ENCODE measurements at places on chromosomes 5 and 9.

DNA sequence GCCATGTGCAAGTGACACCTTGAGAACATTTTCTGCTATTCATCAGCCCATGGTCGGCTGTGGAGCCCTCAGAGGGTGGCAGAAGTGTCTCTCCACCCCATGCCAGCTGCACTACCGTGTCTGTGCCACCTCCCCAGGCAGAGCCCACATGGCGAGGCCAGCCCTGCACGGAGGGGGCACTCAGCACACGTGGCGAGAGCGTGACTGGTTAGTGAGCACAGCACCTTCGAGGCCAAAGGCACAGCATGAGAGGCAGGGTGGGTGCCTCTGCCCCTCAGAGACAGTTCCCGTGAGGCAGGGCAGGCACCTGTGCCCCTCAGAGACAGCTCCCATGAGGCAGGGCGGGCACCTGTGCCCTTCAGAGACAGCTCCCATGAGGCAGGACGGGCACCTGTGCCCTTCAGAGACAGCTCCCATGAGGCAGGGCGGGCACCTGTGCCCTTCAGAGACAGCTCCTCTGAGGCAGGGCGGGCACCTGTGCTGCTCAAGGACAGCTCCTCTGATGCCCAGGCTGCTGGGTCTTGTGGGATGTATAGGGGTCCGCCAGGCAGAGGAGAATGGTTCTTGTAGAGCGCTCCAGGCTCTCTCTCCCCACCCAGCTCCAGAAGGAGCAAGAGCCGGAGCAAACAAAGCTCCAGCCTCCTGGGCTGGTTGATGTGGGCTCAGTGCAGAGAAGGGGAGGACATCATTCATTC, 179.8 kb upstream of the PPP1R26 start:
- H3K27ac ChIP-seq: no peak overlapping the region
- H3K4me3 ChIP-seq: no peak overlapping the region
- no peaks in the 10 kb centered on the region for H3K4me1 ChIP-seq
- DNase-seq: no peak
- peaks cover 5% of the 10 kb centered on the region for H3K27me3 ChIP-seq
- no peaks in the 10 kb centered on the region for H3K36me3 ChIP-seq

DNA sequence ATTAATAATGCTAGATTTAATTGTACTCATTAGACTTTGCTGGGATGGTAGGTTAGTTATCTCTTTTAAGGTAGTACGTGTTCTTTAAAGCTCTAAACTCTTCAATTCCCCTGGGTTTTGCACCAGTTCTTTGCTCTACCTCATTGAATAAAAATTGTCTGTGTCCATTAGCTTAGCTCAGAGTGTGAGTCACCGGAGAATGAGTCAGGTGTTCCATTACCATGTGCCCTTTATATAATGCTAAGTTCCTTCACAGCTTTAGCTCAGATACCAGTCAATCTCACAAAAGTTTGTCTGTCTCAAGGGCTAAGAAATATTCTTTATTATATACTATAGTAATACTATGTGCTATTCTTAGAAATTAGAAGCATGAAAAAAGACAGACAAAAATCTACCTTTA, 339.4 kb downstream of the PRELID2 start:
- H3K36me3 ChIP-seq: no peaks in the 10 kb centered on the region
- H3K27ac ChIP-seq: no peak overlapping the region
- no peak for DNase-seq
- peaks cover 6% of the 10 kb centered on the region for H3K27me3 ChIP-seq
- no peaks in the 10 kb centered on the region for H3K4me1 ChIP-seq

- H3K36me3 ChIP-seq: no peaks in the 10 kb centered on the region
- no peak for DNase-seq
These were observed 52.1 kb upstream of the CCNG1 start for GRCh38 chr5:163385271-163385670.

GRCh38 chr5:65512170-65512937, 30.6 kb upstream of the ADAMTS6 start:
- H3K36me3 ChIP-seq: no peaks in the 10 kb centered on the region
- no peaks in the 10 kb centered on the region for H3K27me3 ChIP-seq
- no peaks in the 10 kb centered on the region for H3K4me1 ChIP-seq
- no peak overlapping the region for H3K27ac ChIP-seq
- no peak overlapping the region for H3K4me3 ChIP-seq
- no peak for DNase-seq

GRCh38 chr9:120878188-120879130, 1.5 kb upstream of the PHF19 start:
- H3K36me3 ChIP-seq: peaks cover 8% of the 10 kb centered on the region
- peak overlapping the region; percentile 97 for H3K27ac ChIP-seq
- no peak for DNase-seq
- H3K27me3 ChIP-seq: no peaks in the 10 kb centered on the region
- peak overlapping the region; percentile 91 for H3K4me3 ChIP-seq
- H3K4me1 ChIP-seq: peaks cover 76% of the 10 kb centered on the region

- no peak overlapping the region for H3K4me3 ChIP-seq
- H3K36me3 ChIP-seq: no peaks in the 10 kb centered on the region
- H3K27me3 ChIP-seq: peaks cover 19% of the 10 kb centered on the region
- no peak overlapping the region for H3K27ac ChIP-seq
These were observed 278.6 kb upstream of the C9orf72 start for GRCh38 chr9:27851858-27852257.

GRCh38 chr5:126139086-126139485, 284.1 kb upstream of the GRAMD2B start:
- H3K27me3 ChIP-seq: no peaks in the 10 kb centered on the region
- no peaks in the 10 kb centered on the region for H3K4me1 ChIP-seq
- H3K4me3 ChIP-seq: no peak overlapping the region
- no peaks in the 10 kb centered on the region for H3K36me3 ChIP-seq
- no peak for DNase-seq
- no peak overlapping the region for H3K27ac ChIP-seq

GRCh38 chr5:68265347-68265746, 49.8 kb downstream of the PIK3R1 start:
- peaks cover 31% of the 10 kb centered on the region for H3K4me1 ChIP-seq
- peak overlapping the region; percentile 1 for H3K4me3 ChIP-seq
- DNase-seq: no peak

GRCh38 chr9:98795970-98796363, 388 bp downstream of the ANKS6 start:
- peak overlapping the region; percentile 69 for H3K4me3 ChIP-seq
- H3K27me3 ChIP-seq: no peaks in the 10 kb centered on the region
- H3K27ac ChIP-seq: peak overlapping the region; percentile 34
- no peaks in the 10 kb centered on the region for H3K36me3 ChIP-seq

DNA sequence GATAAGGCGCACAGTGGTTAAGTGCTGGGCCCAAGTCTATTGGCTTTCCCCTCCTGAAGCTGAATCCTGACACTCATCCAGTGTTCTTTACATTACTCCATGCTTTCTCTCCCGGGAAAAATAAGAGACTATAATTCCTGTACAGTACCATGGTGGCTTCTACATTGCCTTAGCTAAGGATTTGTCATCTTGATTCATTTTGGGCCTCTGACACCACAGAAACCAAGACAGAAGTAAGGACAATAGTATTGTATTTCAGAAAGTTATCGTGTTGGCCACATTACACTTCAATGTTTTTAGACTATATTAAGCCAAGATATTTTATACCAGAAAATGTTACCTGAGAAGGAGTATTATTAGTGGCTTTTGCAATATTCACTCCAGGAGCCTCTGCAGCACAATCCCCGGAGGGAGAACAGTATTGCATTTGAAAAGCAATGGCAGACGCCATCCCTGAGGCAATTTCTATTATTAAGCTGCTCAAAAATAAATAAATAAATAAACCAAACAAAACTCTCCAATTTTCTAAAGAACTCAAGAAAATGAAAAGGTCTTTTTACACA, 267.9 kb downstream of the ENC1 start:
- no peaks in the 10 kb centered on the region for H3K4me1 ChIP-seq
- no peak for DNase-seq
- H3K27me3 ChIP-seq: no peaks in the 10 kb centered on the region
- H3K36me3 ChIP-seq: no peaks in the 10 kb centered on the region
- H3K4me3 ChIP-seq: no peak overlapping the region

GRCh38 chr5:121969660-121970295, 8.0 kb downstream of the SRFBP1 start:
- DNase-seq: no peak
- H3K36me3 ChIP-seq: peaks cover 5% of the 10 kb centered on the region
- H3K4me1 ChIP-seq: peaks cover 34% of the 10 kb centered on the region
- H3K4me3 ChIP-seq: no peak overlapping the region

DNA sequence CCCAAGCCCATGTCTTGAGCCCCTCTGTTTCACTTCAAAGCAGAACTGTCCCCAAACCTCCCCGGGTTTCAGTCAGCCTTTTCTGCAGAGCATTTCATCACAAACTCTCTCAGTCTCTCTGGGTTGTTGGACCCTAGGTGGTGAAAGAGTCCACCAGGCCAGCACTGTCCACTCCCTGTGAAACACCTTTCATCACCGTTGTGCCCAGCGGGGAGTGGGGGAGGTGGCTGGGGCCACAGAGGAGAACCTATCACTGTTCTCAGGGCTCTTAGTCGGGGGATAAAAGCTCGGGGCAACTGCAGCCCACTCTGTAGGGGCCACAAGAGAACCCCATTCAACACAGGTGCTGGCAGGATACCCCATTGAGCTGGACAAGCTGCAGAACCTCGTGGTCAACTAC, 5.4 kb upstream of the RABL6 start:
- peaks cover 34% of the 10 kb centered on the region for H3K4me1 ChIP-seq
- no peak overlapping the region for H3K27ac ChIP-seq
- no peaks in the 10 kb centered on the region for H3K36me3 ChIP-seq
- no peak overlapping the region for H3K4me3 ChIP-seq
- DNase-seq: no peak
- H3K27me3 ChIP-seq: no peaks in the 10 kb centered on the region

- no peaks in the 10 kb centered on the region for H3K4me1 ChIP-seq
- no peak overlapping the region for H3K27ac ChIP-seq
- no peak for DNase-seq
- no peak overlapping the region for H3K4me3 ChIP-seq
These were observed 762.6 kb upstream of the SEMA6A start for GRCh38 chr5:117337064-117337749.

DNA sequence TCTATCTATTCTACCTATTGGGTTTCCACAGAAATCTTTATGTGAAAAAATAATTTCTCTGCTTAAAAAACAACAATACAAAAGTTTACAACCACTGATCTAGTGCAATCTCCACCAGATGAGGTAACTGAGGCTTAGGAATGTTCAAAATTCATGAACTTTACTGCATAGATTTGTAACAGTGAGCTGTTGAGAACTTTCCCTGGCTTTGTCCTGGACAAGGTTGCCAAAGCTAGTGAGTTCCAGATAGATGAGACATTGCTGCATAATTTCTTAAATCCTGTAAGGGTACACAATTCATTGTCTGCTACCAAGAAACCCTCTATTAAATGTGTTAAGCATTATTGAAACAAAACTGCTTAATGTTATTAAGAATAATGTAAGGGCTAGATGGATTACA, 102.7 kb downstream of the OSMR start:
- H3K36me3 ChIP-seq: peaks cover 35% of the 10 kb centered on the region
- peak overlapping the region; percentile 38 for H3K27ac ChIP-seq
- H3K27me3 ChIP-seq: no peaks in the 10 kb centered on the region
- no peak for DNase-seq
- no peak overlapping the region for H3K4me3 ChIP-seq

DNA sequence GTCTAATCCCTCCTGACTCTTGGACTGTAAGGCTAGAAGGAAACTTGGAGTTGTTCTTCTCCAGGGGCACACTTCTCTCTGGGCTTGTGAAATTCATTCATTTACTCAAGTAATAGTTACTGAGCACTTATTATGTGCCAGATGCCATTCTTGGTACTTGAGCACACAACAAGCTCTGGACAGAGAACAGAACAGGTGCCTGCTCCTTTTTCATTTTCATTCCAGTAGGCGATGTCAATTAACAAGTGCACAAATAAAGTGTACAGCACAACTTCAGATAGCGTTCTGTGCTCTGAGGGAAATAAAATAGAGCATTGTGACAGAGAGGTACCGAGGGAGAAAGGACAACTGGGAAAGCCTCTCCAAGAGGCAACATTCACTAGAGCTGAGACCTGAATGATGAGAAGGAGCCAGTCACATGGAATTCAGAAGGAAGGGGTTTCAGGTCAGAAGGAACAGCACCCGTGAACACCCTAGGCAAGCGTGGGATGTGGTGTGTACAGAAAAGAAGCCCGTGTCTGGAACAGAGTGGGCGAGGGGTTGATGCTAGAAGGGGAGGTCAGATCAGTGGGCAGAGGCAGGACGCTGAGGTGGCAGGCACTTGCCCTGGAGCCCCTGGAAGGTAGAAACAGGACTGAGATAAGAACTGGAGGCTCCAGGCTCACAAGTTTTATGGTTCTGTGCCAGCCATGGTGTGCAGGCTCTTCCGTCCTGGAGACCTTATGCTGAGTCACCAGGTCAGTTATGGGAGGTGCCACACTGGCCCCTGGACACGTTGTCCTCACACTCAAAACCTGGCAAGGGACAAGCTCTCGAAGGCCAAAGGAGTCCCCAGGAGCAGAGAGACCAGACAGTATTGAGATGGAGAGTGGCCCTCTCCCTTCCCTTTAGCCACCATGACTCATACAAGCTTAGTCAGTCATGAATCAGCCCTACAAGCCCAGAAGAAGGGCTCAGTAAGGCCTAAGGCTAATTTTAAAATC, 7.2 kb upstream of the ABLIM3 start:
- H3K27me3 ChIP-seq: peaks cover 21% of the 10 kb centered on the region
- no peak for DNase-seq
- no peak overlapping the region for H3K27ac ChIP-seq
- no peak overlapping the region for H3K4me3 ChIP-seq
- no peaks in the 10 kb centered on the region for H3K36me3 ChIP-seq

- H3K27ac ChIP-seq: no peak overlapping the region
- peak overlapping the region; percentile 36 for H3K4me3 ChIP-seq
- H3K36me3 ChIP-seq: peaks cover 15% of the 10 kb centered on the region
- peaks cover 38% of the 10 kb centered on the region for H3K27me3 ChIP-seq
- DNase-seq: peak; percentile 33
These were observed 732 bp downstream of the MARCHF11 start for GRCh38 chr5:16178745-16179372.

GRCh38 chr9:13732290-13732689, 452.8 kb upstream of the MPDZ start:
- H3K4me3 ChIP-seq: no peak overlapping the region
- no peak for DNase-seq
- no peaks in the 10 kb centered on the region for H3K27me3 ChIP-seq
- H3K36me3 ChIP-seq: no peaks in the 10 kb centered on the region
- H3K27ac ChIP-seq: no peak overlapping the region

DNA sequence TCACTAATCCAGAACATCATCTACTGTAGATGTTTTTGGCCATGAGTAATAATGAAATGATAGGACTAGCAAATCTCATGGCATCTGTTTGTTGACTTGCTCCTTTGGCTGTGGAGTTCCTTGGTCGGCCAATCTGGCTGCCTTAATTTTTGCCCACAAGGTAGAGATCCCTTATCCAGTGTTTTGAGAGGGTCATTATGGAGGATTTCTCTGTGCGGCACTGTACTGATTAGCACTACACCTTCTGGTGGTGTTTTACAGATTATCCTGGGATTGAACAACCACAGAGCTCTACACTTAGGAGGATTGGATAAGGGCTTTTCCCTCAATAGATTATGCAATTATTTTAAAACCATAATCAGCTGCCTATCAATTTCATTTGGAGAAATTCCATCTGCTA, 3.2 kb upstream of the ENHO start:
- no peaks in the 10 kb centered on the region for H3K36me3 ChIP-seq
- no peak overlapping the region for H3K27ac ChIP-seq
- peaks cover 8% of the 10 kb centered on the region for H3K4me1 ChIP-seq
- no peak for DNase-seq
- peaks cover 21% of the 10 kb centered on the region for H3K27me3 ChIP-seq
- H3K4me3 ChIP-seq: no peak overlapping the region
